Panc1 (cell line): ENCODE measurements at places on chromosomes 5 and 9. TPM values are rescaled to one million over a fixed set of nuclear protein-coding genes. Genes with fewer than 3 reads are reported as not detected.

LCN9 gene
- total RNA-seq, result not detected

SPARC gene
- total RNA-seq, result 228 TPM

PTPRD gene
- not detected for total RNA-seq

AJM1 gene
- total RNA-seq, result 7.2 TPM

DOCK2 gene
- total RNA-seq, result 1.4 TPM

C5orf24 gene
- total RNA-seq, result 51.7 TPM

ICE1 gene
- total RNA-seq, result 38.3 TPM

PCDHA1 gene
- not detected for total RNA-seq

RPL37 gene
- total RNA-seq, result 916 TPM

DDX41 gene
- 111 TPM for total RNA-seq

PCDHA9 gene
- 0.21 TPM for total RNA-seq

PCDHGA3 gene
- total RNA-seq, result not detected

ENC1 gene
- 37.0 TPM for total RNA-seq

SLC34A1 gene
- total RNA-seq, result not detected

SEMA5A gene
- total RNA-seq, result 0.15 TPM

ZFP2 gene
- 1.2 TPM for total RNA-seq

GALNT12 gene
- total RNA-seq, result 3.3 TPM

TRIP13 gene
- 45.9 TPM for total RNA-seq

CCDC192 gene
- not detected for total RNA-seq

SPATA31E1 gene
- total RNA-seq, result not detected

DIPK1B gene
- 10.6 TPM for total RNA-seq

PAPPA gene
- total RNA-seq, result 1.2 TPM

NMUR2 gene
- not detected for total RNA-seq

PRSS3 gene
- 1.0 TPM for total RNA-seq

SEMA4D gene
- 6.5 TPM for total RNA-seq

SMIM33 gene
- total RNA-seq, result not detected

CCL21 gene
- total RNA-seq, result not detected

RNF180 gene
- total RNA-seq, result 7.8 TPM

TIMD4 gene
- total RNA-seq, result not detected

ANXA2R gene
- total RNA-seq, result 6.2 TPM

LCN15 gene
- total RNA-seq, result 0.05 TPM

SH3TC2 gene
- 0.33 TPM for total RNA-seq

ZFAND5 gene
- 185 TPM for total RNA-seq

OR1Q1 gene
- total RNA-seq, result not detected

LYRM7 gene
- total RNA-seq, result 12.1 TPM

PCDHB7 gene
- 1.3 TPM for total RNA-seq

SAXO1 gene
- not detected for total RNA-seq

NEUROG1 gene
- not detected for total RNA-seq

QRFP gene
- total RNA-seq, result not detected

FCN2 gene
- not detected for total RNA-seq

TPRN gene
- total RNA-seq, result 21.7 TPM

OR1L4 gene
- not detected for total RNA-seq

PFN3 gene
- not detected for total RNA-seq

CDC42SE2 gene
- 46.1 TPM for total RNA-seq

CRAT gene
- total RNA-seq, result 38.8 TPM

MSH3 gene
- 18.9 TPM for total RNA-seq

FAM78A gene
- 0.59 TPM for total RNA-seq

GBGT1 gene
- total RNA-seq, result 1.8 TPM
